Stimulated activated CD8-positive, alpha-beta memory T cell treated with anti-CD3 and anti-CD28 coated beads, Interleukin-7, amount 100 ng/mL, for 24 hours (primary cell): ENCODE measurements at places on chromosomes 5 and 9.

DNA sequence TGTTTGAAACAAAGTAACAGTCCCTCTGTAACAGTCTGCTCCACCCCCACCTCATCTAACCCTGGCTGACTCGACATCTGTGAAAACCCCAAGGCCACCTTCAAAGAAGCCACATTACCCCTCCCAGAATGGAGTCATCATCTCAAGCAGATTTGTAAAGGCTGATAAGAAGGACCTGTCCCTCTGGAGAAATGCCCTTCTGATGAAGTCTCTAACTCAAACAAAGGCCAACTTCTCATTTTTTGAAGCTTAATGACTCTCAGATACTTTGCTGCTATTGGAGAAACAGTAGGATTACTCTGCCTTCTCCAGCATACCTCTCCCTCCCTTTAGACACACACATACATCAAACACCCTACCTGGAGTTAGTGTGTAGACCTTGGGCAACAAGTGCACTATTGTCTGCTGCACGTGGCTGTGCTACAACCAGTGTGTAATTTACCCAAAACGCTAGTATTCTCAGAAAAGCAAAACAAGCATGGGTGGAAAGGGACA, 5.3 kb upstream of the SUSD1 start:
- no peak for DNase-seq

- no peak for DNase-seq
Measured at GRCh38 chr5:56110646-56111403, 116.1 kb upstream of the IL6ST start.

GRCh38 chr5:10576121-10576789, 12.4 kb downstream of the ANKRD33B start:
- DNase-seq: no peak

DNA sequence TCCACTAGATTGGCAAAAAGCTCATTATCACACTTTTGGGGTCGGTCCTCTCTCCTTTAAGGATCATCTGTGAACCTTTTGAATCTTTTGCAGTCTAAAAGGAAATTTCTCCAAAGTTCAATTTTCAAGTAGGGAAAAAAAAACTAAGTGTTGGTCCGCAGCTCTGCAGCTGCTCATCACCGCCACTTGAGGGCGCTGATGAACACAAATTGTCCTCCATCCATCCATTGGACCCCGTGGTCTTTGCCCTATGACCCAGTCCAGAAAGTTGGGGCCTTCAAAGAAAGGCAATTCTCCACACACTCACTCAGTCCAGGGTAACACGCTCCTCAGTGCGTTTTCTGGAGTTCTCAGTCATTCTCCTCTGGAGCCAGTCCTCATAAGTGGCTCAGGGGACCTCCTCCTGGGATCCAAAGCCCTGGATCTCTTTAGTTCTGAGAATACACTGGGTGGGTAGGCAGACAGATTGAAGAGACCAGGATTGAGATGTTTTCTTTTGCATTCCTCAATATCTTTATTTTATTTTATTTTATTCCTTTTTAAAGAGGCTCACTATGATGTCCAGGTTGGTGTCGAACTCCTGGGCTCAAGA, 63.6 kb upstream of the SLC28A3 start:
- DNase-seq: no peak

DNA sequence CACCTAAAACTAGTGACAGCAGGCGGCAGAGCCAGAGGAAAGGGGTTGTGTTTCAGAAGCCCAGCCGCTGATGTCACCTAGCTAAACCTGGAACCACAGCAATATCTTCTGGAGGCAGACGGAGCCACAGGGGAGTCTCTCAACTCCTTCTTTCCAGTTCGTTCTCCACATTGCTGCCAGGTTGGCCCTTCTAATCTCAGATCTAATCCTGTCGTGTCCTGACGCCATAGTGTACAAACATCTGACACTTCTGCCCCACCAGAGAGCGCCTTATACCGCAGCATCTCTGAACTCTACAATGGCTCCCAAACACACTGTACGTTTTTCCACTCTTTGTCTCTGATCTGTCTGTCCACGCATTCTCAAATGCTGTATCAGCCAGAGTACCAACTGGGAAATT, 240.0 kb downstream of the SMARCA2 start:
- DNase-seq: no peak

- no peak for DNase-seq
Measured at GRCh38 chr9:111163716-111164389, 125.6 kb upstream of the LPAR1 start.

DNA sequence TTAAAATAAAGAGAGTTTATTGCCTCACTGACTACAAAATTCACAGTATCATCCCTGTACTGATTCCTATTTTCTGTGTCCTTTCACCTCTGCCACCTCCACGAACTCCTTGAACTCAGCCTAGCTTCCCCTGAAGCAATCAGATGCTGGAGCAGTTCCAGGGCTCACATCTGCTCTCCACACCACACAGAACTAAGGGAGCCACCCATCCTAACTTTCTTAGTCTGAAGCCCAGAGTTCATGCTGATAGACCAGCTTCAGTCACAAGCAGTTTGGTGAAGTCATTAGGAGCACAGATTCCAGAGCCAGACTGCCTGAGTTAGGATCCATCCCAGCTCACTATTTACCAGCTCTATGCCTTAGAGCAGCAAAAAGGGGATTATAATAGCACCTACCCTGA, 15.6 kb upstream of the EPB41L4A start:
- DNase-seq: no peak

GRCh38 chr9:124453586-124454191, 3.4 kb downstream of the ADGRD2 start:
- DNase-seq: no peak

DNA sequence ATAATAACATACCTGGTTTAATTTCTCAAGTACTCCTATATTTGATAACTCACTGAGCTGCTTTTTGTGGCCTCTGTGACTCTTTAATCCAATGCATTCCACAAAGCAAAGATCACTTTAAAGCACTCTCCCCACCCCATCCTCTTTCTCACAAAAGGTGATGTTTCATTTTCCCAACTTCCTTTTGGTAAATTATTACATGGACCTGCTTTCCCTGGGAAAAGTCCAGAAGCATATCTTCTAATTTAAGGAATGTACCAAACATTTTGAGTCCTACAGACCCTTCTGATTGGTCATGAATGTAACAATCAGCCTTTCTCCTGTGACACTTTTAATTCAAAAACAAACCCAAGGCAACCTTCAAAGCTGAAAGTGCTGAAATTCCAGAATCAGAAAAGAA, 71.1 kb downstream of the MLLT3 start:
- no peak for DNase-seq

- no peak for DNase-seq
Measured at GRCh38 chr5:63323926-63324325, 638.3 kb downstream of the HTR1A start.

- DNase-seq: no peak
Measured at GRCh38 chr5:96876292-96876850, at the start of gene ERAP2. TSS of gene ERAP2 (plus strand) at chr5:96876500. CDS start at chr5:96879686, 3,186 bp downstream.

GRCh38 chr9:21135736-21136135, 5.9 kb downstream of the IFNW1 start:
- DNase-seq: no peak

DNA sequence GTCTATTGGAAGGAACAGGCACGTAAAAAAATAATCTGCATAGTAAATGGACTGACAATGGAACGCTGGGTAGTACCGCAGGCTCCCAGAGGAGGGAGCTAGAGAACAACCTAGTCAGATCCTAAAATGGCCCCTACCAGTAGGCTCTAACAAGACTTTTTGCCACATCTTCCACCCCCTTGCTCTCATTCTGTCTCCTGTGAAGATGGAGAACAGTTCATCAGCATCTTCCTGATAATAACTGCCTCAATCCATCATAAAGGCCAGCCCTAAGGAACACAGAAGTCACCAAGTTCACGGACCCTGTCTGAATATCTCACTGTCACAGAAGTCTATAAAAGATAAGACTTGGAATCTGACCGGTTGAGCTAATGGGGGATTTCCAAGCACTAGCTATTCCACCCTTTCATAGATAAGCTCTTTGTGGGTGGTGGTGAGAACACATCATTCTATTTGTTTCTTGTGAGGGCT, 133.4 kb downstream of the SLC1A3 start:
- DNase-seq: peak; percentile 37

GRCh38 chr9:107249131-107249533, 33.9 kb upstream of the RAD23B start:
- DNase-seq: no peak

DNA sequence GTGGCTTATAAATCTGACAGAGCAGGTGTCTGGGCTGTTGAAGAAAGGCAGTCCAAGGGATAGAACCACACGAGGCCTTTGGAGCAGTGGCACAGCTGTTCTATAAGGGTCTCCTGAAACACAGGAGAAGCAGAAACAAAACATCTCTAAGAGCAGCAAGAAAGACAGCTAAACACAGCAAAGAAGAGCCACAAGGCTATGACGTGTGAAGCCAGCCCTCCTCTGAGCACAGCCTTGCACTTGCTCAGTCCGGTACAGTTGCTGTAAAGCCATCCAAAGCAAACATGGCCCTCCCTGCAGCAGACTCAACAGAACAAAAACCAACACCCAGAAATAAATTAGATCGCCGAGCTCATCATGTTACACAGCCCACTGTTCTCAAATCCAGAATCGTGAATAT, 2.6 kb upstream of the GZMK start:
- DNase-seq: no peak

- no peak for DNase-seq
Measured at GRCh38 chr9:90858457-90858901, 56.9 kb downstream of the SYK start.

DNA sequence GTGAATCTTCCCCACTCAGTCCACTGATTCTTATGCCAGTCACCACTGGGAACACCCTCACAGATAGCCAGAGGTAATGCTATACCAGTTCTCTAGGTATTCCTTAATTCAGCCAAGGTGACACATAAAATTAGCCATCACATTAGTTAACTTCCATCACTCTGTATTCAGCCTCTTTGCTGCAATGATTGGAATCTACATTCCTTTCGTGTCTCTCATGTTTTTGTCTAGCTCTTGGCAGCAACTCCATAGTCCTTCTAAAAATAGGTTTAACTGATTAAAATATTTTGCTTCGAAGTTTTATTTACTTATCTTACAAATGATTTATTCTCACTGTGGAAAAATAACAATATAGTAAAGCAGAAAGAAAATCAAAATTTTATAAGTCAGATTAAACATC, 19.6 kb upstream of the RNF20 start:
- DNase-seq: no peak

- DNase-seq: no peak
Measured at GRCh38 chr5:62190173-62190572, 115.8 kb upstream of the KIF2A start.

- DNase-seq: no peak
Measured at GRCh38 chr5:142433526-142434321, 108.9 kb upstream of the SPRY4 start.
